Heart right ventricle (tissue), 16 donors: ENCODE measurements at places on chromosomes 11 and 22.

DNA sequence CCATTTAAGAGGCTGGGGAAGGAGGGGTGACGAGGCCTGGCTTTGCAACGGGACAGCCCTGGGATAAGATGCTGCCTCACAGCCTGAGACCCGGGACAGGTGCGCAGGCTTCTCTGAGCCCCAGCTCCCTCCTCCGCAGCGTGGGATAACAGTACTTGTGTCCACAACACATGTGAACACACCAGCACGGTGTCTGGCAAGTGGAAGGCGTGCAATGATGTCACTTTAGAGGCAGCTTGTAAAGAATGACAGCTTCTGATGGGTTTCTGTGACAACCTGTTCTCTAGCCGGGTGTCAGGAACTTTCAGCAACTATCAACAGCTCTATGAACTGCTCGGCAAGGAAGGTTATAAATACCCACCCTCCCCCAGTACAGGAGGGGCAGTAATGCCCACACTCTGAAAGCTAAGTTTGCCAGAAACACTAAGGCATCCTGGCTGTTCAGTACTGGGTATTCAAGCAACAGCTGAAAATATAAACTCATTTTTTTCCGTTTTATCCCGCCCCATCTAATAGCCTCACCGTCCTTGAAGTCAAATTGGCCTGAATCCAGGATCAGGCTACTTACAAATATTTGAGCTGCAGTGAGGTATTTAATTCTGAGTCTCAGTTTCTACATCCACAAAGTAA, 59.7 kb downstream of the MYH9 start:
- peak; percentile 67 for DNase-seq

- no peak for DNase-seq
Measured at GRCh38 chr11:60363542-60364470, 14.5 kb upstream of the MS4A7 start.

DNA sequence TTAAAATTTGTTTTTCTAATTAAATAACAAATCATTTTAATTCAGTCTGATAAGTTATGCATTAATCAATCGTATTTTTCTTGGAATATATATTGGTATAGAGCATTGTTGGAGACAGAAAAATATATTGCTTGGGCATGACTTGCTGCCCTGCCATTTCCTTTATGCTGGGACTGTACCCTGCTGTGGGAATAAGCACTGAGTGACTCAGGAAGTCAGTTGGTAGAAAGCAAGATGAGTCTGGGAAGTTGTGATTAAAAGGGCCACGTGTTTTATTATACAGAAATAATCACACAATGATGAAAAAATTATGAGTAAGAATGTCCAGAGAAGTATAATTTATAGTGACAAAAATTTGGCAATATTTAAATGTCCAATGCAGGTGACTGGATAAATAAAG, 139.5 kb downstream of the KIF18A start:
- no peak for DNase-seq

DNA sequence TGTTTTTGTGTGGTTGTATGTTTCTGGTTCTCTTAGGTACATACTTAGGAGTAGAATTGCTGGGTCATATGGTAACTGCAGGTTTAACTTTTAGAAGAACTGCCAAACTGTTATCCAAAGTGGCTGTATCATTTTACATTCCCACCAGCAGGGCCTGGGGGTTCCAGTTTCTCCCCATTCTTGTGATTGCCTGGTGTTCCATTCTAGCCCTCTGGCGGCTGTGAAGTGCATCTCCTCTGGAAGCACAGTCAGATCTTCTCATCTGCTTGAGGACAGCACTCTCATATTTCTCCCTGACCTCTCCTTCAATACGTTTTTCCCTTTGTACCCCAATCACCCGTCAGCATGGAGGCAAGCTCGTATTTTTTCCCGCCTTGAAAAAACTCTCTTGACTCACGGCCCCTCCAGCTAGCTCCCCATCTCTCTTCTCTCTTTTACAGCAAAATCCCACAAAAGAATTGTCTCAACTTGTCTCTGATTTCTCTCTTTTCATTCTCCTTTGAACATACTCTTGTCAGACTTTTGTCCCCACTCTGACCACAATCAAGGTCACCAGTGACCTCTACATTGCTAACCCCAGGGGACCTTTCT, 56.8 kb upstream of the THY1 start:
- DNase-seq = no peak

- no peak for DNase-seq
Measured at GRCh38 chr11:71502871-71503435, 24.1 kb upstream of the KRTAP5-7 start.

- DNase-seq = no peak
Measured at GRCh38 chr11:35947437-35947836, 3.6 kb downstream of the LDLRAD3 start.

- peak; percentile 57 for DNase-seq
Measured at GRCh38 chr22:31230871-31231621, 18.9 kb downstream of the LIMK2 start.

GRCh38 chr11:111829185-111829968, 42.0 kb downstream of the ALG9 start:
- DNase-seq = no peak

GRCh38 chr22:42948294-42948693, 66.7 kb downstream of the PACSIN2 start:
- DNase-seq = no peak

DNA sequence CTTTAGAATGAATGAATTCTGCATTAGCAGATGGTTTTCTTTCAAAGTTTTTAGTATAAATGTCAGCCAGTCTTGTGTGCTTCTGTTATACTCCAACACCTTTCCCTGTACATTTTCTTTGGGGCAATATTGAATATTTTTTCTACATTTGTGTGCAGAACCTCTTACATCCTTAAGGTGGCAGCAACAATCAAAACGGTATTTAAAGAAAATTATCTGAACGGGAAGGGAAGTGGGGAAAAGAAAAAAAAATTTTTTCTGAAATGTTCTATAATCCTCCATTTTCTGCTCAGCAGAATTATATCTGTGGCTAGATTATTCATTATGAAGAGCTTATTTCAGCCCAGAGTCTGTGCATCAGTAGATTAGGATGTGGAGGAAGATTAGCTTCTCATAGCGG, 347.3 kb upstream of the RAG2 start:
- DNase-seq = no peak

DNA sequence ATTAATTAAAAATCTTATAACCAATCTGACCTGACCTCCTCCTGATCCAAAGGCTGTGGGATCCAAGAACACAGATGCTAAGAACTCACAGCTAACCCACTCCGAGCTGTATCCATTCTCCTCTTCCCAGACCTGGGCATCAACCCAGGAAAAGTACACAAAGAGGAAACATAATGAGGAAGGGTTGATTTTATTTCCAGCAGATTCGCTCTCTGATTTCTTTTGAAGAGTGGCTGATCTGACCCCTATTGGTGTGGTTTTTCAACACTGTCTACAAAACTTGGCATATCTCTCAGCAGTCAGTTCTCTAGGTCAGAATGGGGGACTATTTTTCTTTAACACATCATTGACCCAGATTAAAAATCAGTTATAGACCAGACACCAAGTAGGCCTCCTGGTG, 201.9 kb upstream of the UBASH3B start:
- DNase-seq = no peak

DNA sequence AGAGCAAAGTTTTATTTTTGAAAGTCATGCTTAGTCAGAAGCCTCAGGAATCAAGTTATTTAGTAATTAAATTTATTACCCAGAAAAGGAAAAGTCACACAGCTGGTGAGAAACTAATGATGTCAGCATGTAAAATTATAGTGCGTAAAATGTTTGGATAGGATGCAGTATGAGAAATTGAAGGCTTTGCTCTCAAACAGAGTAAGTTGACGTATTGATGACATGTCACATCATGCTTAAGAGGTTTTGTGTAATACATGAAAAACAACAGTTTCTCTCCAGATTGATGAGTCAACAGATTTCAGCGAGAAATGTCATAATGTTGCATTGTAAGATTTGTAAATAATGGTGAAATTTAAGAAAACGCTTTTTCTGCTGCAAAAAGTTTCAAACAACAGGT, 769.8 kb downstream of the METTL15 start:
- no peak for DNase-seq

DNA sequence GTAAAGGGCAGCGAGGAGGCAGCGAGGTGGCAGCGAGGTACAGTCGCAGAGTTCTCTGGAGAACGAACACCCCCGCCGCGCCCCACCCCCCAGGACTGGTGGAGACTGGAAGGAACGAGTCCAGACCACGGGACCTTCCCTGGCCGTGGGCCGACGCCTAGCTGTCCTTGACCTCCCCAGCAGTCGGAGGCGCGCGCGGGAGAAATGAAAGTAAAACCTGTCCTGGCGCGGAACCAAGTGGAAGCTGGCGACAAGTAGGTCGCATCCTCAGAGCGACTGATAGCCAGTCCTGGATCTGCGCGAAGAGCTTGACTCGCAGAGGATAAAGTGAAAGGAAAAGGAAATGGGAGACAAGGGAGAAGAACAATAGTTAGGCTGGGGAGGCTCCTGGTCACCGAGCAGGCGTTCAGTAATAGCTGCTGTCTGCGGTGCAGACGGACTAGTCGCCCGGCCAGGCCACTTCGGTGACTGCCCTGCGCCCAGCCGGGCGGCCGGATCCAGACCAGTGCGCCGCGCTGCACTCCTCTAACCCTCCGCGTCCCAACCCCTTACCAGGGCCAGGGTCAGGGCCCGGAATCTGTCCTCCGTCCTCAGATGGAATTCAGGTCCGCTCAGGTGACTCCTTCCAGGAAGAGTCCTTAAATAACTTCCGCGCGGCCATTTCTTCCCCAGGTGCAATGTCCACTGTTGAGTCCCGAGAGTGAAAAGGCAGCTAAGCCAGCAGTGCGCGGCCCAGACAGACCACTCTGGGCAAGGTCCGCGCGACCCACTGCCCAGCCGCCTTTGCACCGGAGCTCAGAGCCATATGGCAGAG, 1.9 kb upstream of the ADM start:
- peak; percentile 90 for DNase-seq

DNA sequence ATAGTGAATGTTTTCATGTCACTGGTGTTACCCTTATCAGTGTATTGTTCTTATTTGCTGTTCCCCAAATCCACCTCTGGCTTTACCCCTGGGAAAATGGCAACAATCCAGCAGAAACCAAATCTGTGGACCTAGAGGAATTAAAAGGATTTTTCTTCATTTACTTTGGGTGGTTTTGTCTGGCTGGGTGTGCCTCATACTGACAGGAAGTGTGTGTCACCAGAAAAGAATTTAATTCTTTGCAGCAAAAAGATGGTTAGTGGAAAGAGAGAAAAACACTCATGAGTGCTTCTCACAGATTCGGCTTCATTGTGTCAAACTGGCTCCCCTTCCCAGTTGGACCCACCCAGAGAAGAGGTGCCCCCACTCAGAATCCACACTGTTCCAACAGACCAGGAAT, 38.9 kb downstream of the FZD4 start:
- DNase-seq = no peak

DNA sequence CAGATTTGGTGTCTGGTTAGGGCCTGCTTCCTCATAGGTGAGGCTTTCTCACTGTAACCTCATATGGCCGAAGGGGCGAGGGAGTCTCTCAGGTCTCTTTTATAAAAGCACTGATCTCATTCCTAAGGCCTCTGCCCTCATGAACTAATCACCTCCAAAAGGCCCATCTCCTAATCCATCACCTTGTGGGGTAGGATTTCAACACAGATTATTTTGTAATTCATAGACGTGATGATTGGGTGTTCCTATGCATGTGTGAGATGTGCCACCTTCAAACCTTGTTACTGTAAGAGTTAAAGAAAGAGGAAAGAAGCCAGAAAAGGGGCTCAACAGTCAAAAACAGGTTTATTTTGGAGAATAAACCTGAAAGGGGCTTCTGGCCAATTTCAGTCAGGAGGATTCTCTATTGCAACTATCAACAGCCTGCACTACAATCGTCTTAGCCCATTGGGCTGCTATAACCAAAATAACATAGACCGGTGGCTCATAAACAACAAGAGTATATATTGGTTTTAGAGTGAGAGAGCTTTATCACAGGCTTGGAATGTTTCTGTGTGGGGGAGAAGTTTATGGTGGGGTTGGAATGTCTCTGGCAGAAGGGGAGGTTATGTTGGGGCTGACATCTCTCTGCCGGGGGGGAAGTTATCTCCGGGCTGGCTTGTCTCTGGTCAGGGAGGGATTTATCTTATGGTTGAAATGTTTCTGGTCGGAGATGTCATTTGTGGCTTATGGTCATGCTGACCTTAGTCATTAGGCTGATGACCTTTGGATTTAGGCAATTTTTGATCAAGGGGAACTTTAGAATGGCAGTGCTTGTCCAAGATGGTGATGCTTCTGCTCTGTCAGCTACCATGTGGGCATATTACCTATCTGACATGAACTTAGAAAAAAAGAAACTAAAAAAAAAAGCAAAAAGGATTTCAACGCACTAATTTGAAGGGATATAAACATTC, 35.1 kb downstream of the CSF2RB start:
- DNase-seq = no peak

DNA sequence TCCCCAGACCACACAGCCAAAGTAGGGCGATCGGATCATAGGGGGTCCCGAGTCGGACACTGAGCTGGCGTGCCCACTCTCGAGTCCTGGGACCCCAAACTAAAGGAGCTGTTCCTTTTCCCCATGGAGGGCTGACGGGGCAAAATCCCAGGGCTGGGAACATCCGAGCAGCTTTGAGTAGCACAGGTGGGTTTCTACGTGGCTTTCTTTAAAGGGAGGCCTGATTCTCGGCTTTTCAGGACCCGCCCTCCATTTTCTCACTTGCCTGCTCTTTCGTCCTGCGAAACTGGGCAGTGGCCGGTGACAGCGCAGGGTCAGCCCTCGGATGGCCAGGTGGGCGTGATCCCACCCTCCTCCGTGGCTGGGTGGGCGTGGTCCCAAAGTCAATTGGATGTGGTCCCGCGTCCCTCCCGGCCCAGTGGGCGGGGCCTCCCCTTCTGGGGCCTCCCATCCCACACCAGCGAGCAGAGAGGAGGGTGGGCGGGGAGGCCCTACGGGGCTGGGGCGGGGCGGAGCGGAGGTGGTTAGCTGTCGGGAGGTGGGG, 17.5 kb upstream of the TXNRD2 start:
- peak; percentile 83 for DNase-seq

DNA sequence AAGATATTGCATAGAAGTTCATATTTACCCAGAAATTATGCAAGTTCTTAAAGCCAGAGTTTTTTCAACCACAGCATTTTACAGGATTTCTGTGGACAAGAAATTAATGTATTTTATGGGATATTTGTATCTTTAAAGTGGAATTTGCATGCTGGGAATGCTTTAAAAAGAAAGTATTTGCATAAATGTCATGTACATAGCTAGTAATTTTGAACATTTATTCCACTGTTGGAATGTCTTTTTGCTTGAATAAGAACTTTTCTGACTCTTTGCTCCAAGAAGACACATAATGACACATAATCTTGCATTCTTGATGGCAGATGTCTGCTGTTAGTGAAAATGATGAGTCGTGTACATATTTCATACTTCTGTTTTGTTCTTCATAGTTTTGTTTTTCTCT, 66.6 kb downstream of the ATXN10 start:
- DNase-seq = no peak
